ENCODE measurements at places on chromosomes 3 and 15.

DNA sequence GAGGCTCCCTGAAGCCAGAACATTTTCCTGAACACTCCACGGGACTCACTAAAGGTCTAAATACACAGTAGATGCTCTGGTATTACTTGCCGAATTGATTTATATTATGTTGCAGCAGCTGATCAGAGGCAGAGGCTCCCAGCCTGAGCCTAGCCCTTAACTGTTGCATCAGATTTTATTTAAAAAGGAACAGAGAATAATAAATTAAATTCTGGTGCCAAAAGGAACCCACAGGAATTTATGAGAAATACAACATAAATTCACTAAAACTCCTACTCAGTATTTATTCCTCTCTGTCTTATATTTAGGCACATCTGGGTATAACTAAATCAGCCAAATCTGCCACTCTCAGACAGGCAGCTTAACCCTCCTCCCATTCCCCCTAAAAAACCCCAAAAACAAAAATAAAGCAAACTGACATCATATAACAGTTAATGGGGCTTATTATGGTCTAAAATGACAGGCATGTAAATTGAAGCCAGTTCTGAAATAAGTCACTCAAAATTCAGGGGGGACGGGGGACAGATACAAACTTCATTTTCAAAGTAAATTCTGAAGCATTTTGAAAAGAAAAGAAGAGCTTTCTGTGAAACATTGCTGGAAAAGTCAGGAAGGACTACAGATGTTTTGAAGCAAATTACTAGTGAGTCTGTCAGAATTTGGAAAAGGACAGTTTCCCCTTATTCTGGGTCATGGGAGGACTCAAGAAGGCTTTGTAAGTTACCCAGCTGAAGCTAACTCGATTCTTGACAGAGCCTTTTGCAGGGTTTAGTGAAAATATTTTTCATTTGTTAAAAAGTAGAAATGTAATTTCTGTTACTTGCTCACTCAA lies 53.8 kb upstream of the CORO2B start:
- DNase-seq: peak; percentile 90

GRCh38 chr3:78398401-78398800 lies 1358.5 kb downstream of the ROBO2 start:
- DNase-seq: no peak

DNA sequence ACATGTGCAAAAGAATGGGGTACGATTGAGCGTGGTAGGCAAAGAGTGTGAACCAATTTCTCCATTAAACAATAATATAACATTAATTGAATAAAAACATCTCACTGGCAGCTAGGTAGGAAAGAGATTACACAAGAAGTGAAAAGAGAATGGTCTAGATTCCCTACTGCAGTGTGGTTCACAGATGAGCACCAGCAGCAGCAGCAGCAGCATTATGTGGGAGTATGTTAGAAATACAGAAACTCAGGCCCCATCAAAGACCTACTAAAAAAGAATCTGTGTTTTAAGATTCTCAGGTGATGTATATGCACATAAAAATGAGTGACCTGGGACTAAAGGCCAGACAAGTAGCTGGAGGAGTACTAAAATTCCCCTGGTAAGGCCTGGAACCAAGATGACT lies 118.2 kb downstream of the ADAM10 start:
- no peak for DNase-seq

GRCh38 chr3:158106766-158107471 lies 699 bp upstream of the SHOX2 start:
- DNase-seq: no peak

GRCh38 chr15:75891895-75892294 lies 11.8 kb upstream of the FBXO22 start:
- DNase-seq: peak; percentile 97

- DNase-seq: no peak
These were observed at the start of gene FAM131A for GRCh38 chr3:184337399-184337714. Gene FAM131A (plus strand): TSS chr3:184337600. CDS start chr3:184337631, 31 bp downstream.

DNA sequence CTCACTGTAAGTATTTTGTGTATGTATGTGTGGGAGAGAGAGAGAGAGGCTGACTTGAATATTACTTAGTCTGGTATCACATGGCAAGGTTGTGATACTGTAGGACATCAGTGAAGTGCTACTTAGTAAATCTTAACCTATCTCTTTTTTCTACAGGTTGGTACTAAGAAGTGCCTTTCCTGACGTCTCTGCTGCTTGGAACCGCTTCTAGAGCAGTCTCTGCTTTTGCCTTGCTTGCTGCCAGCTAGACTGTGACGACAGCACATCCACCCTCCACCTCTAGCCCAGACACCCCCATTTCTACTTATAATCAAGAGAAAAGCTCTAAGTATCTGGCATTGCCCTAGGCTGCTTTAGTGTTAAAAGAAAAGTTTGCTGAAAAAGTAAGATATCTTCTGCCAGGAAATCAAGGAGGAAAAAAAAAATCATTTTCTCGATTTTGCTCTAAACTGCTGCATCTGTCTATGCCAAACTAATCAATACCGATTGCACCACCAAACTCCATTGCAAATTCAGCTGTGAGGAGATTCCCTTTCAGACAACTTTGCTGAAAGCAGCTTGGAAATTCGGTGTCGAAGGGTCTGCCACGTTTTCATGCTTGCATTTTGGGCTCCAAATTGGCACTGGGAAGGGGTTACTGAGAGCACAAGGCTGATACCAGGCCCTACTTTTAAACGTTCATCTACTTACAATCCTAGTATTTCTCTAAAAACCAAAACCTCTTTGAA lies 30.7 kb downstream of the MBNL1 start:
- no peak for DNase-seq

GRCh38 chr15:95449230-95449628 lies 881.3 kb upstream of the NR2F2 start:
- no peak for DNase-seq

- no peak for DNase-seq
These were observed 86.3 kb downstream of the FAM81A start for GRCh38 chr15:59524331-59524731.

DNA sequence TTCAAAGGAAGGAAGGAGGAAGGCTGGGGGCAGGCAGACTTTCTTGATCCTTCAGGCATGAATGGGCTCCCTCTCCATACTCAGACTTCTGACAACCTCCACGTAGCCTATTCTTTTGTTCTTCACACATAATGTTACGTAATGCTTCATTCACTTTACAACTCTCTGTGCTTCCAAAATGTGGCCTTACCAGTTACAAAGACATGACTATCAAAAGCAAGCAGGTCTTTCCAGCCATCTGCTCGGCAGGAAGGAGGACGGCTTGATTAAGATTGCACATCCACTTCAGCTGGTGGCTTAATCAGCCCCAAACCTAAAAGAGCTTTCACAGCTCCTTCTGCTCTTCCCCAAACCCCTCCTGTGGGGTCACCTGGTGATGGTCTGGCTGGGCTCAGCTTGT lies 263.2 kb downstream of the XXYLT1 start:
- DNase-seq: no peak

DNA sequence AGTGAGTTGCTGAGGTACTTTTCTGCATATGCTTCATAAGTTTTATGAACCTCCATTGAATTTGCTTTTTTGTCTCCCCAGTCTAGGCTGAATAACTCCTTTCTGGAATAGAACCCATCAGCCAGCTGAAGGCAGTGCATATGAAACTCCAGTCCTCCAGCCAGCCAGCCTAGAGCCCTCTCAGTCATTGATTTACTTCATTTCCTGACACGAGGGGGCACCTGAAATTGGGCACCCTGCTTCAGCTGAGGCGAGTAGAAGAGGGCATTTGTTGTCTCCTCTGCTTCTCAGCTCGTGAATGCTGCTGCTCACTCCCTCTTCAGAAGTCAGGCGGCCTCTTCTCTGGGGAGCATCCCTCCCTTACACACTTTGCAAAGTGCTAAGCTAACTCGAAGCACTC lies 32.5 kb downstream of the CHST2 start:
- DNase-seq: no peak

- no peak for DNase-seq
These were observed 72.1 kb downstream of the ANO10 start for GRCh38 chr3:43549626-43550290.

DNA sequence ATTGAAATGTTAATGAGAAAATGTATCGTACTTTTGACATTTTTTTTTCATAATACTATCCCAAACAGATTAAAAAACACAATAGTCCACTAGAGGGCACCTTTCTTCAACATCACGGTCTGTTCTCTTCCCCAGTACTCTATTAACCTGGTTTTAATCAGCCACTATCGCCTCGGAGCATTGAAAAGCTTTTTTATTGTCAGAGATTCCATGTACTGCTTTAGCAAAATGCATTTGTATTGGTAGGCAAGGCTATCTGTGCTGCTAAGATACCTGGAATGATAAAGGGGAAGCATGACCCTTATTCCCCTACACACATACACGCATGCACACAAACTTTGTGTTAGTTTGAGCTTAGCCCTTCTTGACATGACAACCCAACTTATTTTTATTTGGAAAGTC lies 160.1 kb upstream of the IL12A start:
- peak; percentile 80 for DNase-seq

GRCh38 chr15:100241572-100242482 lies 99.9 kb downstream of the ADAMTS17 start:
- peak; percentile 37 for DNase-seq

- DNase-seq: peak; percentile 47
These were observed 53.9 kb downstream of the CALML4 start for GRCh38 chr15:68151277-68151676.

- no peak for DNase-seq
These were observed 18.4 kb upstream of the ALCAM start for GRCh38 chr3:105348307-105348706.

DNA sequence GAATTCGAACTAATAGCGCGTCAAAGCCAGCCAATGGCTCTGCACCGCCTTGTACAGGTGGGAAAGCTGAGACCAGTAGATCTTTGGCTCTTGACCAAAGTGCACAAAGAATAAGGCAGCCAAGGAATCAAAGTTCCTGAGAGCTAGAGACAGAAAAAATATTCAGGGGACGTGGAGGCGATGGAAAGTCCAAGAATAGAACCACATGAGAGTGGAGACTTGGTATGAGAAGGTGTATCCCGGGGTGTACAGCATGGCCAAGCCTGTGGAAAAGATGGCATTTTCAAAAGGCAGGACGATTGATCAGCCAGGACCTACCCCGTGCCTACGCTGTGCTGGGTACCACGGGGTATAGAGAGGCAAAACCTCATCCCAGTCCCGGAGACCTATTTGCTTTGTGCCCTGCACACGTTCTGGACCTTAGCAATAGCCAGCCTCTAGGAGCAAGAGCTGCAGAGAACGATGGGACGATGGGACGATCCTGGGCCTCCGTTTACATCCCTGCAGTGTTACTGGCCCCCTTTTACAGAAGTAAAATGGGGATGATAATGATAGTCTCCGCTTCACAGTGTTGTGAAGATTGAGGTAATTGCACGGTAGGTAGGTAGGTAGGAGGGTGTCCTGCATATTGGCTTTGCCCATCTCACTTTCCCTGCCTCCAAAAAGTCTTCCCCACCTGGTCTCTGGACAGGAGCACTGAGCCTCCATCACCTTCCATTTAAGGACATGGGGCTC lies 583 bp upstream of the RBSN start:
- DNase-seq: no peak

DNA sequence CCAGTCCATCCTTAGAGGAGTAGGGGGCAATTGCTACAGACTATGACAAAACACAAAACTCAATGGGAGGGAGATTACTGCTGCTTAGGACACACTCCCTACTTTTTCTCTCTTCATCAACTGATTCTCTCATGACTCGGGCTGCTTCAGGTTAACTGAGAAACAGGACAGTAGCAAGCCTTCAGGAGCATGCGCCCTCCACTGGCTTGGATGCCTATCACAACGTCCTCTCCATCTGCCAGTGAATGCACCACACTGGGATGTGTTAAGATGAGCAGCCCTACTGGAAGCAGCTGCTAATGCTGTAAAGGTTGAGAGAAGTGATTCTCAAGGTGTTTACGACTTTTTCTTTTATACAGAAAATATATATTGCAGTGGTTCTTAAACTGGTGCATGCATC lies 542.3 kb downstream of the EDEM1 start:
- DNase-seq: no peak

- DNase-seq: no peak
These were observed 21.7 kb downstream of the ATG3 start for GRCh38 chr3:112539825-112540650.

Measured in fibroblast of villous mesenchyme (primary cell).